ENCODE measurements at places on chromosomes 1 and 21.

- DNase-seq: no peak
These were observed 642 bp downstream of the RSRP1 start for GRCh38 chr1:25246600-25247023.

DNA sequence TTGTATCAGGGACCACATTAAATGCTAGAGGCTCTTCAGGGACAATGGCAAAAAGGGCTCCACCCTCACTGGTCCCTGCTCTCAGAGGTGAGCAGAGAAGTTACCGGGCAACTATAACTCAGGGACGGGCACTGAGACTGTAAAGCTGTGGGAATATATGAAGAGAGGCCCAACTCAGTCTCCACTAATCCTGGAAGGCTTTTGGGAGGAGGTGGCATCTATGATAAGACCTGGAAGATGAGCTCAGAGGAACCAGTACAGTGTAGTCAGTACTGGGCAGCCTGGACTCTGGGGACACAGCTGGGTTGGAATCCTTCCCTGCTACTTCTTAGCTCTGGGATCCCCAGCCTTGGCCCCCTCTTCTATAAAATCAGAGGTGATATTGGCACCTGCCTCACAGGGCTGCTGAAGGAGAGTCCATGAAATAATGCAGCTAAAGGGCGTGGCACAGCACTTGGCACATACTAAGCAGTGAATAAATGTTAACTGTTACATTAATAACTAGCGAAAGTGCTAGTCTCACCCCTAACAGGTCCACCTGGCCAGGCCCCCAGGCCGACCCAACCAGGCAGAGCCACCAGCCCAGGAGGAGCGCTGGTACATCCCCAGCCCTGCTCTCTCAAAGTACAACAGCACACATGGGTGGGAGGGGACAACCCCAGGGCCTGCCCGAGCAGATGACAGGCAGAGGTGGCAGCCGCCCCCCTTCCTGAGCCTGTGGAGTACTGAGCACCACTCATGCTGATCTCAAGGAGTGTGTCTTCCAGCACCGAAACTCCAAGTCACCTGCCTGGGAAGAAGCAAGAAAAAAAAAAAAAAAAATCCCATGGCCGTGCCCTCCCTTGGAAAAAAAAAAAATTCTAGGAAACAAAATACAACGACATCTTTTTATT, 62.7 kb downstream of the CASZ1 start:
- DNase-seq: no peak

- no peak for DNase-seq
These were observed 18.4 kb upstream of the COP1 start for GRCh38 chr1:176225479-176225875.

GRCh38 chr1:208189183-208189582, 55.0 kb downstream of the PLXNA2 start:
- no peak for DNase-seq

DNA sequence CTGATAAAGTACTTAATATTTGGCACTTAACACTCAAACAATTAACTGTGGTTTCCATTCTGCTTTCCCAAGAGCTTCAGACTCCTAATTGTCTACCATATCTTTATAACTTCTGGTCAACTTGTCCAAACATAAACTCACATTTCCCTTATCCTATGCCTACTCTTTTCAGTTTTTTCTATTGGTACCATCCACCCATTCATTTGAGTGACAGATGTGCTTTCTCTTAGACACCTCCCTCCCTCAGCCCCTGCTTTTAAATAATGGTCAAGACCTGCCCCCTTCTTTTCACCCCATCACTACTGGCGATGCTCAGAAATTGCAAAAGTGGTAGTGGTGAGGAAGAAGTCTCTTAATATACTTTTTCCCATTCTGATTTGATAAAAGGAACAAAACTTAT, 5.5 kb downstream of the SLC16A4 start:
- no peak for DNase-seq

DNA sequence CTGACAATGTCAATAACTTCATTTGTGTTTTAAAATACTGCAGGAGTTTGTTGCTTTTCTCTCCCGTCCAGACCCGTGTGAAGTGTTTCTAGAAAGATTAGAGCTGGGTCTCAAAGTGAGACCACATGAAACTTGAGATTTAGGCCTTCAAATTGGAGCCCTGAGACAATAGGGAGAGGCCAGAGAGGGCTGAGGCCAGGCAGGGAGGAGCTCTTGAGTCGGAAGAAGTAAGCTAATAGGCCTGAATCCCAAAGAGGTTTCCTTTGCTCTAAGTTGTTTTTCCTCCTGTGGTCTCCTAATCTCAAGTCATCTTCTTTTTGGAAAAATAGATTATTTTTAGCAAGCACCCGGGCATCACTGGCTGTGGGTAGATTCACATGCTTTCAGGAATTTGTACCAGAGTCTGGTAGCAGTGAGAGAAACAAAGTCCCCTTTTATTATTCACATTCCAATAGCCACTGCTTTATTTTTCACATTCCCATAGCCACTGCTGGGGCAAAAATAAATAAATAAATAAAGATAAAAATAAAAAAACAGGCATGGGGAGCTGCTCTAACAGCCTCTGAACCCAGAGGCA, 25.6 kb downstream of the CD244 start:
- DNase-seq: no peak

- no peak for DNase-seq
These were observed 115.0 kb downstream of the FCRL5 start for GRCh38 chr1:157437296-157437695.

GRCh38 chr1:93841771-93842170, 37.2 kb downstream of the DNTTIP2 start:
- no peak for DNase-seq

GRCh38 chr1:56522680-56523079, 56.7 kb downstream of the PLPP3 start:
- no peak for DNase-seq

GRCh38 chr1:236880209-236880608, 85.1 kb downstream of the MTR start:
- no peak for DNase-seq

DNA sequence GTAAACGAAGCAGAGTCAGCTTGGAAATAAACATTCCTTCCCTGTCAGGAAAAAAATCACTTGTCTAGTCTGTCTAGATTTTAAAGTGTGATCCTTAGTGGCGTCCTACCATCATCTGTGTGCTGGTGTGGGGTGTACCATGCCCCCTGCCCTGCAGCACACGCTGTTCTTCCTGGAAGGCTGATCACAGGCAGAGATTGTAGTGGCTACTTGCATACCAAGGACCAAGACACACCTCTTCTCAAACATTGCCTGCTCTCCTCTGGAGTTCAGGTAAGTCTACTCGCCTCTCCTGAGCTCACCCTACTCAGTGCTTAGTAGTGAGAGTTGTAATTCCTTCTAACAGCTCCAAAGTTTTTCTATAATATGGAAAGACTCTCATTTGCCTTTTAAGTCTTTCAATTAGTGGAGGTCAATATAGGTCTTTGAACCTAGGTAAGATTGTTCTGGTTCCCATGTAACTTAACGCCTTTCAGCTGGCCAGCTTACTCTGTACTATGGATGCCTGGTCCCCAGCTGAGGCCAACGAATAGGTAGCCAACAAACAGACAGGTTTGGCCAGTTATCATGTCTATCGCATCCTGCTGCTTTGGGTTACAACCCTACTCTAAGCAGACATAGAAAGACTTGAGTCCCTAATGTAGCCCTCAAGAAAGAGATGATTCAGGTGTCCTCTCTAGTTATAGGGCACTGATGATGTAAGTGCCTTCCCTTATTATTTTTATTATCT, 55.4 kb downstream of the XCL1 start:
- DNase-seq: no peak

DNA sequence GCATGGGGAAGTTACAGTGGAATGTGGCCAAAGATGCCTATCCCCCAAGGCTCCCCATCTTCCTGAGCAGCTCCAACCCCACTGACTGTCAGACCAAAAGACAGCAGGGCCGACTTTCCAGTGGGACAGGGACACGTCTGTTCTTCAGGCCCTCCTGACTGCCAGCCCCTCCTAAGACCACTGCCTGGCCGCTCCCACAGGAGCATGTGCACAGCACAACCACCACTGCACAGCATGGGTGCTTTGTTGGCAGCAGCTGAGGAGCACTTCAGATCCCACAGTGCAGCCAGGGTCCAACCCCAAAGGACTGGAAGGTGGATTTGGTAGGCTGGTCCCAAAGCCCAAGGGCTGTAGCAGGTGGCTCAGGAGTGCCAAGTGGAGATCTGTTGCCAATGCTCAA, 648.3 kb upstream of the BRINP3 start:
- no peak for DNase-seq

GRCh38 chr1:205954819-205955404, 11.7 kb upstream of the SLC26A9 start:
- DNase-seq: no peak

- DNase-seq: no peak
These were observed 115.4 kb downstream of the TRABD2B start for GRCh38 chr1:47881505-47882442.

DNA sequence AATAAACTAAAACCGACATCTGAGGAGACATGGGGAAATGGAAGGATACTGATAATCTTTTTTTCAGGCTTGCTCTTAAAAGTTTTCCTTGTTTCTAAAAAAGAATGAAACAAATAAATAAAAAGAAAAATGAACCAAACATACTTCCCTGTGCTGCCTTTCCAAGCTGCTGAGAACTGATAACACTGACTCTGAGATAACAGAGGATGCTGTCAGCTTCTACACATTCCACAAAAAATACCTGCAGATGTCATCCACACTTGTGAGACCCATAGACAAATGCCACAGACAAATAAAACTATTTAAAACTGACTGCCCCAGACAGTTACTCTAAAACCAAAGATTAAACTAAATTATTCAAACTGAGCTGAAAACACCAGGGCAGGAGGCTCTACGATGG, 12.0 kb upstream of the OR6K3 start:
- no peak for DNase-seq

GRCh38 chr1:53065391-53065790, 3.4 kb downstream of the PODN start:
- no peak for DNase-seq

DNA sequence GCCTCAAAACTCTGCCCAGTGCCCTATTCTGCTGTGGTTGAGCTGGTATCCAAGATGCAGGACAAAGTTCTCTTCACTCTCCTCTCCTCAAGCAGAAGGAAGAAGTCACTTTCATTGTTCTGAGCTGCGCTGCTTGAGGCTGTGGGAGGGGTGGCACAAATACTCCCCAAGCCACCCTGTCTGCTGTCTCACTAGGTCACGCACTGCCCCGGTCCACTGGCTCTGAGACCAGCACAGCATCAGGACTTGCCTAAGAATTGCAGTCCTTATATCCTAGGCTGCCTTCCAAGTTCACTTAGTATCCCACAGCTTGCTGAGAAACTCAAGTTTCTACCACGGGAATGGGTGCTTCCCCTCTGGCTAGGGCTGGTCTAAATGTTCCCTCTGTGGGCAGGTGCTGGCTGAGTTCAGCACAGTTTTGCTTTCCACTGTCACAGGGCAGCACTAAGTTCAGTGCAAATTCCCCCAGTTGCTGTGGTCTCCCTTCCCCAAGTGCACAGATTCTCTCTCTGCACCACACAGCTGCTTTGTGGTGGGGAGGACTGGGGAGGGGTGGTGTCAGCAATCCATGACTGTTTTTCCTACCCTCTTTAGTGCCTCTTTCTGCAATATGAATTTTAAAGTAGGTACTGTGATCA, 32.4 kb downstream of the SLC9C2 start:
- DNase-seq: no peak

DNA sequence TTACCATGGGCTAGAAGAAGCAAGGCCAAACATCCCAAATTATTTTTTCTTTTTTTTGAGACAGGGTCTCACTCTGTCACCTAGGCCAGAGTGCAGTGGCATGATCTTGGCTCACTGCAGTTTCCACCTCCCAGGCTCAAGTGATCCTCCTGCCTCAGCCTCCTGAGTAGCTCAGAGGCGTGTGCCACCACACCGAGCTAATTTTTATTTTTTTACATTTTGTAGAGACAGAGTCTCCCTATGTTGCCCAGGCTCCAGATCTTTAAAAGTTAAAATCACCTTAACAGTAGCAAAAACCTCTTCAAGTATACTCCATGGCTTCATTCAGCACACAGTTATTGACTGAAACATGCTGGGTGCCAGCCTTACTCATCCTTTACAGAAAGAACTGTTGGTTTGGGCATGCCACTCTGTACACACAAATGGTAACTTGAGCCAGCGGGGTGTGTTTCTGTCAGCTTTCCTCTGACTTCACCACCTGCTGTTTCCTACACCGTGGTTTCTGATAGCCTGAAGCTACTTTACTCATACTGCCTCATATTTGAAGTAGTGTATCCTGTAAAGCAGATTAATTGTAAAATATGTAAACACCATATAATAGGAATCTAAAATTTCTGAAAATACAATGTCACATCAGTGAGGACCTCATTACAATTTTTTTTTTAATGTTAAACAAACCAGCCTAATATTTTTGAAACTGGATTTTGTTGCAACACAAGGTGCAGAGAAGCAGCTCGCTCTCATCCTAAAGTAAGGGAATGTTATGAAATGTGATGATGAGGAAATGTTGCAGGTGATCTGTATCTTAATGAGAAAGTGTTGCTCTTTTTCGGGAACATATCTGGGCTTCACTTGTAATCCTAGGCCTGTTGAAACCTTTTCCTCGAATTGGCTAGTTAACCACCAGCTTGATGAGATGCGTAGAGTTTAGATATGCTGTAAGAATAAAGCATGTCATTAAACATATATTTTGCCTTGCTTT, 113.9 kb downstream of the ATP5PO start:
- no peak for DNase-seq

DNA sequence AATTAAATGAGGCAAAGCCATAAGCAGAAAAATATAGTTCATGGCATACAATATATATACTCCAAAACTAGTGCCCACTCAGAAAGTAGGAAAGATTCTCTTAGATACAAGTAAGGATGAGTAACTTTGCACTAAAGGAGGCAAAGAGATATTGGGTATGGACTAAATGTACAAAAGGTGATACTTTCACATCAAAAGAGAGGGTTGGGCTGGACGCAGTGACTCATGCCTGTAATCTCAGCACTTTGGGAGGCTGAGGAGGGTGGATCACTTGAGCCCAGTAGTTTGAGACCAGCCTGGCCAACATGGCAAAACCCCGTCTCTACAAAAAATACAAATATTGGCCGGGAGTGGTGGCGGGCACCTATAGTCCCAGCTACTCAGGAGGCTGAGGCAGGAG, 6.7 kb downstream of the KYAT3 start:
- no peak for DNase-seq

DNA sequence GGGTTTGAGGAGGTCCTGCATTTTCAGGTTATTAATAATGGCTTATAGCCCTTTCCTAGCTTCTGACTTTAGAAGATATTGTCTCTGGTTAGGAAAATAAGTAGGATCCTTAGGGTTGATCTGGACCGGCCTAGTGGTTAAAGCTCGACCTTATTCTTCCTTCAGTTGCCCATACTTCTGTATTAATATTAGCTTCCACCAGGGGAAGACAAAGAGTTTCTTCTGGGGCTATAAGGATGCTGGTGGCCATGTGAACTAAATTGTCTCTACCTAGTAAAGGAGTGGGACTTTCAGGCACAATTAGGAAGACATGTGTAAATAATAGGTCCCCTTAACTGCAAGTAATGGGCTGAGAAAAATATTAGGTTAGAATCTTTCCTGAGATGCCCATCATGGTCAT, 20.6 kb upstream of the FCGR2A start:
- DNase-seq: no peak

- DNase-seq: no peak
These were observed 12.4 kb downstream of the SELL start for GRCh38 chr1:169698976-169699375.

All from ascending aorta (tissue), 2 donors.